CD4-positive, alpha-beta T cell treated with Interleukin-6 at 100 ng/mL for 8 hours (primary cell): ENCODE measurements at places on chromosomes 4 and X.
A peak's percentile ranks its signal among the peaks of the same experiment; 100 is the strongest.

GRCh38 chrX:79182616-79183015 lies 38.1 kb downstream of the GPR174 start:
- no peak for DNase-seq

- no peak for DNase-seq
Measured at GRCh38 chrX:107669261-107669660, 41.0 kb downstream of the PRPS1 start.

DNA sequence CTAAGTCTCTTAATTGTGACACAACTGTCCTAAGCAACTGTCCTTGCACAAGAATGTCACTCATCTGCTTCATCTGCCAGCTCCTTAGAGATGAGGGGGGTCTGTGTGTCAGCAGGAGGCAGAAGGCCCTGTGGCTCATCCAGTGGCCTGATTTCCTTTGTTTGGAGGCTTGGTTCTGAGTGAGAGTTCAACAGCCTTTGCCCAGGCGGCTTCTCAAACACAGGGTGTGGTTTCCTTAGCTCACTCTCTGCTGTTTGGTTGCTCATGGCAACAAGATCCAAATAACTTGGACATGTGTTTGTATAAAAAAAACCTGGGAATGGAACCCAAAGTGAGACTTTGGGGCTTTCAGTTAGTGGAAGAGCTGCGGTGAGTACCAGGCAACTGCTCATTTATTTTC lies 46.6 kb downstream of the MAP7D3 start:
- DNase-seq, result peak; percentile 25

DNA sequence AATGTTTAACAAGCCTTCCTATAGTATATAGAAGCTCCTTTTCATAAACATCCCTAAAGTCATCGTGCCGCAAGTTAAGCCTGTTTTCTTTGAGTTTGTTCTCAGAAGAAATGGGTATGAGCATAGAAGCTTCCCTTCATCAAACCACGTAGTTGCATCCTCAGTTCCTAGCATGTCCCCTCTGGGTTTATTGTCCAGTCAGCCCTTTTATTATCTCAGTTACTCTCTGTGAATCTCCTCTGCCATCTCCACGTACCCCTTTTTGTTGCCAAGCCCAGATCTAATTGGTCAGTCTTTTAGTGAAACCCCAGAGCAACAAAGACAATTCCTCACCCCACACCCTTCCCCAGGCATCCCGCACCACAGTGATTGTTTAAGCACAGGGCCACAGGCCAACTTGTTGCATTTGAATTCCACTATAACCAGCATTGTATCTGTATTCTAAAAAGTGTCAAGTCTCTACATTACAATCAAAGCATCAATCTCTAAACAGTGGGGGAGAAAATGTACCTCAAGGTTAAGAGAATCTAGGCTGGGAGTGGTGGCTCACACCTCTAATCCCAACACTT lies 12.4 kb upstream of the TRIM2 start:
- DNase-seq, result no peak

DNA sequence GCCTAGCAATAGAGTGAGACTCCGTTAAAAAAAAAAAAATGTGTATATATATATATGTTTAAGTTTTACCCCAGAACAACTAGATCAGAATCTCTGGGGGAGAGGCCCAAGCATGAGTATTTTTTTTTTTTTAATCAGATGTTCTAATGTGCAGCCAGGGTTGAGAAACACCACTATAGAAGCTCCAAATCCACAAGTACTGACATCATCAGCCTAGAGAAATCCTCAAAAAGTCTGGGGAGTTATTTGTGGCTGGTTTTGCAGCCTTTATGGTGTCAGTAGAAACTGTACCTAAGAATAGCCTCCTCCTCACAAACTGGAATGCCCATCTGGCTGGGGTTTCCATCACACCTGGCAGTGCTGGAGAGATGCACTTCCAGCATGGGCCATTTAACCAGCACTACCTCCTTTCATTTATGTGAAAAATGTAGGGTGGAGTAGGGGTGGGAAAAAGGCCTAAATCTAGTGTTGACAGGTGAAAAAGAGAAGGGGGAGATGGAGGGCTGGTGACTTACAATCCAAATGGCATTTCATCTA lies 93.5 kb downstream of the CBLL2 start:
- DNase-seq, result no peak

- no peak for DNase-seq
Measured at GRCh38 chrX:69543572-69543971, 39.4 kb downstream of the NALF2 start.

DNA sequence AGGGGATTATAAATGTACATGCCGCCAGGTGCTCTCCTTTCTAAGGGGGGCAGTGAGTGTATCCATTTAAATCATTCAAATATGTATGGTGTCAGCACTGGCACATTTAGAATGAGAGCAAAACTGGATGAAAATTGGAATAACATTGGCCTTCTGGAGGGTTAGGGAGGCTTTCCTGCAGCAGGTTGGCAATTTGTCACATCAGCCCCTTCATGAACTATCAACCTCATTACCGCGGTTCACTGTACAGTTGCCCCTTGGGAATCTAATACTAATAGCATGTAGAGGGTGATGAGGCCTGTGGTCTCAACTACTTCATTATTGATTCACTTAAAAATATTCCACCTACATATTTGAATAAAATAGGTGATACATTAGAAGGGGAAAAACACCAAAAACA lies 117.9 kb downstream of the PDHA2 start:
- DNase-seq, result no peak

DNA sequence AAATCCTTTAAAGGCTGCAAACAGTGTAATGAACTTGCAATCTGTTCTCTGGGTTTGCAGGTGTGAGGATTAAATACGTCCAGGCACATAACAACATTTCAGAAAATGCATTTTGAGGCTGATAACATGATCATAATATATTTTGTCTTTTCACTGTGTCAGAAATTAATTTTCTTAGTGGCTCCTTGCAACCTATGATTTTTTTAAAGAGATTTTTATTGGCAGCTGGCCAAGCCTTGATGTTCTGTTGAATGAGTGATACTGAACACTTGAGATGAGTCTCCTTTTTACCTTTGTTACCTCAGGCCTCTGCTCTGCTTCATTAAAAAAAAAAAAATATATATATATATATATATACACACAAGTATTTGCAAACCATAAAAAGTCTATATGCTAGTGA lies 68.2 kb upstream of the TENM3 start:
- DNase-seq, result no peak

DNA sequence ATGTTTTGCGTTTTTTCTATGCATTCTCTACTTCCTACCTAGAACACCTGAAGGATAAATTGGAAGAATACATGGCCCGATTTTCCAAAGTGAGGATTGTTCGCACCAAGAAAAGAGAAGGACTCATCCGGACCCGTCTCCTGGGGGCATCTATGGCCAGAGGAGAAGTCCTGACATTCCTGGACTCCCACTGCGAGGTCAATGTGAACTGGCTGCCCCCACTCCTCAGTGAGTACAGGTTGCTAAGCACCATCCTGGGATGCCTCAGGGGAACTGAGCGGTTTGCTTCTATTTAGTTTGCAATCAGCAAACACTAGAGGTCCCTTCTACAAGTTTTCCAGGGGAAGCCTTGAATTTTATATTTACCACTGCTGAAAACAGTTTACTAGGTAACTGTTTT lies 359.3 kb upstream of the GALNT7 start:
- DNase-seq, result no peak

DNA sequence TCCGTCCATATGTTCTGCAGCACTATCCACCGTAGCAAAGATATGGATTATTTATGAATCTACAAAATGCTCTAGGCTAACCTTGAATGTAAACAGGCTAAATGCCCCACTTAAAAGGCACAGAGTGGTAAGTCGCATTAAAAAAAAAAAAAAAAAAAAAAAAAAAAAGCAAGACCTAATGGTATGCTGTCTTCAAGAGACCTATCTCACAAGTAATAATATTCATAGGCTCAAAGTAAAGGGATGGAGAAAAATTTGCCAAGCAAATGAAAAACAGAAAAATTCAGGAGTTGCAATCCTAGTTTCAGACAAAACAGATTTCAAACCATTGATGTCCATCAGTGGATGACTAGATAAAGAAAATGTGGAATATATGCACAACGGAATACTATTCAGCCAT lies 139.4 kb downstream of the GLRA3 start:
- DNase-seq, result no peak

DNA sequence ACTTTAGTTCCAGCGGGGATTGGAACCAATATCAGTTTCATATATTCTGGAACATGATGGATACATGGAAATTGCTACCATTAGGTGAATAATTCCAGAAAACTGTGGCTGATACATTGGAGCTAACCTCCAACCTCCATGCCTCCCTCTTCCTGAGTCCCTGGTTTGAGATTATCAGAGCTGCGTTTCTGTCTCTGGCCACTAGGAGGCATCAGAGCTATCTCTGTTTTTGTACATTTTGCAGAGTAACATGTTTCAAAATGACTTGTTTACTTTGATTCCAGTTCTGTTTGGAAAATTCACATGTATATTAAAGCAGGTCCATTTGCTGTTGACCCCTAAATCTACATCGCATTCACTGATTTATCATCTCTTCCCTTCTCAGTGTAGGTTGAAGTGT lies 2.4 kb upstream of the RAB40AL start:
- DNase-seq, result peak; percentile 13

GRCh38 chrX:12240491-12240890 lies 102.2 kb downstream of the FRMPD4 start:
- no peak for DNase-seq

- DNase-seq, result no peak
Measured at GRCh38 chrX:19334945-19335626, 8.6 kb upstream of the PDHA1 start.

DNA sequence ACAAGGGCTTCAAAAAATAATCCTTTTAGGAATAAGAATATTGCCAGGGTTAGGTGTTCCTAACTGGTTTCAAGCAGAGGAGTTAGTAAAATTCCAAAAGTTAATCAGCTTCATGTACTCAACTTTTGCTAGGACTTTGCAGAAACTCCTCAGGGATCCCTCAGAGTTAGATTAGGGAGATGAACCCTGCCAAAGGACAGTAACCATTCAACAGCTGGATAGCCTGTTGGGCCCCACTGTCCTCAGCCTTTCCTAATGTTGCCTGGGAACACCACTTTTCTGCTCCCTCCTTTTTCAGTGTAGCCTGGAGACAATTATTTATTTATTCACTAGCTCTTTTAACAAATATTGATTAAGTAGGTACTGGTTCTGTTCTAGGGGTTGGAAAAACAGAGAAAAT lies 53.8 kb downstream of the NFKB1 start:
- no peak for DNase-seq

DNA sequence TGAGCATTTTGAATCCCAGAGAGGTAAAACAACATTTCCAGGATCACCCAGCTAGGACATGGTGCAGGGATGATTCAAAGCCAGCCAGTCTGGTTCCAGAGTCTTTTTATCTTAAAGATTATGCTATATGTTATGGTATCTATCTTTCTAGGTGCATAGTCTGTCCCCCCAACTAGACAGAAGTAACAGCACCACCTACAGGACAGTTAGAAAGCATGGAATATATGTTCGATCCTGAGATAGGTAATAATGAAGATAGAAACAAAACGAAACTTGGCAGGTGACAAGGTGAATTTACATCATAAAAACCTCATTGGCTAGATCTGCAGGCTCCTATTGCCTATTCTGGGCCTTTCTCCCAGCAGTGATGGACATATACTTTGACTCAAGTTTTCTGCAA lies 723.2 kb downstream of the SMARCA1 start:
- no peak for DNase-seq

DNA sequence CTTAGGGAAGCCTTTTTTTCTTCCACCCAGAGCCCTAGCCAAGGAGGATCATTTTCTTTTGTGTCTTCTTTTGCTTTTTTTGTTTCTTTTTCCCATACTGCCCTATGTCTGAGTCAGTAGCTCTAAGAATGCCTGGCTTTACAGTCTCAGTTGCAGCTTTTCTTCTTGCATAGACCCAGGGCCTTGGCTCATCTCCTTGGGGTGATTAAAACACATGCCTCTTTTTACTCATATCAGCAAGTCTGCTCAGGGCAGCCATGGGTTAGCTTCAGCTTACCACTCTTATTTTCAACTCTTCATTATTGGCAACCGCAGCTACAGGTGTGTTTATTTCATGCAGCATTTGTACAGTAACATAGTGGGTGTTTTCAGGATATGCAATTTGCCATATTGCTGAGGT lies 196.5 kb downstream of the STK32B start:
- DNase-seq, result no peak

DNA sequence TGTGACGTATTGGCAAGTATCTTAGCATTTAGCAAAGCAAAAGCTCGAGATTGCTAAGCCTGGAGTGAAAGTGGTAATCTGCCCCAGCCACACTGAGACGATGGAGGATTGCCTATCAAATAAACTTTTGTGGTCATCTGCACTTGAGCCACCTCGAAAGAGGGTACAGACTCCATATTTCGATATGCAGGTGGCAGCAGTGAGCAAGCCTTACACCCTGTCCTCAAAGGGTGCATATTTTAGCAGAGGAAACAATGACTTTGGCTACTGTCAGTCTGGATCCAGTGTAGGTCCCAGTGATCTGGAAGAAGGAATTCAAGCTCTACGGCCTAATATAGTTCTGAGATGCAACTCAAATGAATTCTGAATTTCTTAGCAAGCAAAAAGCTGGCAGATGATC lies 153.9 kb downstream of the ATG4A start:
- DNase-seq, result no peak

- no peak for DNase-seq
Measured at GRCh38 chrX:115183980-115184379, 5.2 kb upstream of the RBMXL3 start.

DNA sequence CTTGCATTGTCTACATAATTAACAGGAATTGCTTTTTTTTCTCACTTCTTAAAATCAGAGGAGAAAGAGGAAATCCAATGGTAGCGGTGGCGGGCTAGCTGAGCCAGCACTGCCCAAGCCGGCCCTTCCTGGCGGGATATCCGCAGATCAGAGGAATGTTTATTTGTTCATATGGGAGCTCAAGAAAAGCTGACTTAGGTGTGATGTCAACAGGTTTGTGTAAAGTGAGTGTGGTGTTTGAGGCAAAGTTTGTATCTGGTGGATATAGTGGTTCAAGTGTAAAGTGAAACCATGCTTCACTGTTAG lies 466 bp upstream of the SLC39A8 start:
- DNase-seq, result peak; percentile 1

- no peak for DNase-seq
Measured at GRCh38 chr4:10977534-10977933, 293.0 kb upstream of the CLNK start.

- DNase-seq, result no peak
Measured at GRCh38 chrX:116317409-116317808, 119.0 kb upstream of the SLC6A14 start.

DNA sequence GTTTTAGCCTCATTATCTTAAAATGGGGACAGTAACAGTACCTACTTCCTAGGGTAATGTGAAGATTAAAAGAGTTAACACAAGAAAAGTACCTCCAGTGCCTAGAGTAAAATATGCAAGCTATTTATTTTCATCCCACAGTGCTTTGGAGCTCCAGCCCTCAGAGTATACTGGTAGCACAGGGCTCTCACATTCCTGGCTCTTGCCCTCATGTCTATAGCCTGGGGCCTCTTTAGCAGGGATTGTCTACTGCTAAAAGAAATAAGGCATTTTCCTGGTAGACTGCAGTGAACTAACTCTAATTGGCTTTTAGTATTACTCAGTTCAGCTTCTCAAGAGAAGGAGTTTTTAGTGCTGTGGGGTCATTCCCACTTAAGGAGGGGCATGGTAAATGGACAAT lies 60.8 kb downstream of the RRAGB start:
- DNase-seq, result no peak

GRCh38 chr4:56424697-56425514 lies 10.5 kb downstream of the PPAT start:
- DNase-seq, result peak; percentile 38
